Endodermal cell (in vitro differentiated cells): ENCODE measurements at places on chromosomes 1 and 21. TPM values are rescaled to one million over a fixed set of nuclear protein-coding genes. Genes with fewer than 3 reads are reported as not detected.

DNA sequence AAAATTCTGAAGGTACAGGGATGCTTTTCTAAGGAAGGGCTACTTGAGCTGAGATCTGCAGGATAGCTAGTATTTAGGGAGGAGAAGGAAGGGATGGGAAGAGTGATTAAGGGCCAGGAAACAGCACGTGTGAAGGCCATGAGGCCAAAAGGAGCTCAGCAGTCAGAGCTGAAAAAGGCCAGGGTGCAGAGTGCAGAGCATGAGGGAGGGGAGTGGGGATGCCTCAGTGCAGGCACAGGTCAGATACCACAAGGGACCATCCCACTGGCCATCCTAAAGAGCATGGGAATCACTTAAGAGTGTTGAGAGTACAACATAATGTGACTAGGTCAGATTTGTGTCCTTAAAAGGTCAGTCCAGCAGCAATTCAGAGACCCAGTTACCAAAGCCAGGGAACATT lies 16.0 kb downstream of the LRRN2 start:
- no peak for DNase-seq

GRCh38 chr1:186655876-186656275 lies 24.3 kb downstream of the PTGS2 start:
- DNase-seq = no peak

GRCh38 chr1:182291584-182292192 lies 99.9 kb downstream of the GLUL start:
- no peak for DNase-seq

- DNase-seq = no peak
These were observed 42.7 kb downstream of the L1TD1 start for GRCh38 chr1:62237361-62237760.

DNA sequence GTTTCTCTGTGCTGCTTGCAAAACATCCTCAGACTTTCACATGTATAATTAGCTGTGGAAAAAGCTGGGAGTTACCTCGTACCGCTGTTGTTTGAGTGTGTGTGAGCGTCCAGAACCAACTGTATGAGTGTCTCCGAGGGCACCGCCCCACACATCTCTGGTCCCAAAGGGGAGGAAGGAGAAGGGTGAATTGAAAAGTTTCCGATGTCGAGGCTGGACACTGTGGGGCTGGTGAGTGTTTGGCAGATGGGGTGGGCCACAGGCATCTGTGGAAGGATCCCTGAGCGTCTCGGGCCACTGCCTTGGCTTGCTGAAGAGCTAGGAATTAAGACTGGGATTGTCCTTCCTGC lies 1.2 kb downstream of the ATP2B4 start:
- no peak for DNase-seq

DNA sequence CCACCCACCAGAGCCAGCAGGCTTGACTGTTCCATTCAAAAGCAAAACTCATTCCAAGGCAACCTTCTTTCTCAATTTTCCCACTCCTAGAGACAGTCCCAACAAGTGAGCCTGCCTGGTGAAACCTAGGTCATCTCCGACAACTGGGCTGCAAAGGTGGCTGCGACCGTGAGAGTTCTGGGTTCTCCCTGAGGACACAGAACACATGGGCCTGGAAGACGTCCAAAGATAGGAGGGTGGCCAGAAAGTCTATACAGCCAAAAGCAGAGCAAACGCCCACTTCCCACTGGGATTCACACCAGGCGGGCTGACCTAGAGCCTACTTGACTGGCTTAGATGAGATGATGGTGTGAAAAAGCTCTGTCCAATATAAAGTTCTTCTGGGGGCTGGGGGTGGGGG lies 90.2 kb upstream of the GRIK3 start:
- no peak for DNase-seq

DNA sequence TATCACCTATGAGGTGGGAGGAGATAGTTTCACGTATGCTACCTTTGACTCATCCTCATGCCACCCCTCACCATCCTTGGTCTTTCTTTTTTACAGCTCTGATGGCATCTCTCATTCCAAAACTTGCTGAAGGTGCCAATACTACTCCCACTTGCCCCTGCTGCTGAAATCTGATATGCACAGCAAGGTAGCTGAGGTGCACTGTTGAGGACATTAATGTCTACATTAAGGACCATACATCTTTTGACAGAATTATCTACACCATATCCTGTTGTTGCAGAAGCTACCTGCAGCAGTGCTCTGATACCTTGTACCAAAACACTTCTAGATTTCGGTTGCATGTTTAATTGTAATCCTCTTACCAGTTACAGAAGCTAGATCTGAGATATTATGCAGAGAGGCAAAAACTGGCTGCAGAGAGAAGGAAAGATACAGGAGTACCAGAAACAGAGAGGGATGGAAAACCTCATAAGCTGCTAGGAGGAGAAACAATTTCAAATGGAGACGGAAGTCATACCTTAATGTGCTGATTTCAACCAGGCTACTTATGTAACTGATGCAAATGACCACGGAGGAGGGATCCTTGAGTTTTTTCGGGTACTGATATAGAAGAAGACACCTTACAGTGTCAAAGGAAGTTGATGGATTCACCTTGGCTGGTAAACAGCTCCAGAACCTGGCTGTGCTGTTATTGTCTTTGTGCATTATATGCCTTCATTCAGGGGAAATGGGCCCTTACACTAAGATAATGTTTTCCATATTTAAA lies 19.3 kb upstream of the PTPRC start:
- DNase-seq = no peak

The BCAN gene
- 0.75 TPM in 1 of 3 replicates, not detected in the others for total RNA-seq

The COL24A1 gene
- 0.94 to 1.0 TPM (median 0.95 TPM) in 3 replicates for total RNA-seq

The GBP5 gene
- total RNA-seq = not detected in 3 replicates

The NBPF1 gene
- total RNA-seq = 33.4 and 39.2 TPM in 2 replicates
